ENCODE measurements at places on chromosomes 11 and 22. TPM values are rescaled to one million over a fixed set of nuclear protein-coding genes. Genes with fewer than 3 reads are reported as not detected.

The SYT13 gene
- not detected for polyA plus RNA-seq

- DNase-seq, result no peak
Observed at GRCh38 chr11:12813371-12814225, 139.4 kb downstream of the TEAD1 start.

- no peak for DNase-seq
Observed at GRCh38 chr11:22666325-22666687, at the start of gene GAS2. Gene GAS2, plus strand, starts transcription at chr11:22666611. Its CDS starts 8,259 bp downstream, at chr11:22674870.

DNA sequence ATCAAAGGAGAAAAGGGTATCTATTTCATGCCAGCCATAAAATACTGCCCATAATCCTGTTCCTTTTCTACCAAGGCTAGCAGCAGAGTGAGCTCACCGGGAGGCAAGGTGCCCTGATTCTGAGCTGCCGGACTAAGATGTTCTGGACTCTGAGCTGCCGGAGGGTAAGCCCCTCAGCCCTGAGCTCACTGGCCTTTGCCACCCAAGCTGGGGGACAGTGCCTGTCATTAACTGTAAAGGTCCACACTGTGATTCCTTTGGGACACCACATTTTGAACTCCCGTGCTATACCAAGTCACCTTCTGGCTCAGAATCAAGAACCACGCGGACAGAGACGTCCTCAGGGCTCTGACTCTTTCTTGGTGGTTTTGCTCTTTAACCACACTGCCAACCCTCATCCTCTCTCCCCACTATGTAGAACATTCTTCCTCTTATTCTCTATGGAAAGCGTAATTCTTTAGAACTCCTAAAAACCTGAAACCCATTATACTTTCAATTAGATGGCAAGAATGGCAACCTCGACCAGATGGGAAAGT, 88.4 kb upstream of the BID start:
- no peak for DNase-seq

Data from CD4-positive, alpha-beta memory T cell (primary cell).